ENCODE measurements at places on chromosomes 1 and 21.

DNA sequence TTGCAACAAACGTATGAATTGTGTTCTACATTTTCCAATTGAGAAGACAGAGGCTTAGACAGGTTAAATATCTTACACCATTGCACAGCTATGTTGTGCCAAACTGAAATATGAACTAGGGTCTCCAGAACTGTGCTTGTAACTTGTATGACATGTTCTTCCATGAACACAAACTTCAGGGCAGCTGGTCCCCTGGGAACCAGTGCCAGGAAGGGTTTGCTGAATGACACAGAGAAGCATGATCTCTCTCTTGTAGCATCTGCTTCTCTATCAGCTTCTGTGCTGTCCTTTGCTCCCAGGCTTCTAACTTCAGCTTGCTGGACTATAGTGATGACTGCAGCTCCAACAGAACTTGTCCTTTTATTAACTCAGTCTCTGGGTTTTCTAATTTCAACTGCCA is 385.5 kb downstream of the SIPA1L2 start:
- DNase-seq, result no peak

GRCh38 chr1:16134066-16134801 is 21.6 kb downstream of the EPHA2 start:
- DNase-seq, result no peak

DNA sequence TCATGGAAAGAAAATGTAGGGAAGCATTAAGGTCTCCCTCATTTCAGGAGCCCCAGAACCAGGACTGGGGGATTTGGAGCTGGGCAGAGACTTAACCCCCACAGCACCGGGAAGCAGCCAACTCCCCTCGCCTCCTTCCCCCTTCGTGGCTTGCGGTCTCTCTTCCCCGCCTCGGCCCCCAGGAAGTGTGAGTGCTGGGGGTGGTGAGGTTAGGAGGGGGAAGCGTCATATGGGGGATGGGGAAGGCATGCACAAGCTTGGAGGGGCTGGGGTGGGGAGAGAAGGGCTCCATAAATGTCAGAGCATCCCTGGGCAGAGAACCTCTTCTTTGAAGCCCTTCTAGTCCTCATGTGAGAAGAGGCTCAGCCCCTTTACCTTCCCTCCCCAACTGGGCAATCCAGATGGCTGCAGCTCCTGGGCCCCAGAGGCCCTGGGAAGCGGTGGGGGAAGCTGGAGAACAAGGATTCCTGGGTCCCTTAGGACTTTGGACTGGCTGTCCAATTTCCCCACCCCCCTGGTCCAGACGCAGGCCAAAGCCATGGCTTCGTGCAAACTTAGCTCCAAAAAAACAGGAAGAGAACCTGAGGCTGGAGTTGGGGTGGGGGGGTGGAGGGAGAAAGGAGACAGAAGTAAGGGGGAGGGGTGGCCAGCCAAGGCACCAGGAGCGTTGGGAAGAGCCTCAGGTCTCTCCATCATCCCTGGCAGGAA is 7.8 kb downstream of the ZBTB7B start:
- no peak for DNase-seq

- no peak for DNase-seq
Measured at GRCh38 chr1:7585216-7585907, 185.7 kb upstream of the VAMP3 start.

- DNase-seq, result no peak
Measured at GRCh38 chr1:162222014-162222413, 152.5 kb downstream of the NOS1AP start.

GRCh38 chr1:11769274-11769673 is 7.3 kb downstream of the C1orf167 start:
- no peak for DNase-seq

DNA sequence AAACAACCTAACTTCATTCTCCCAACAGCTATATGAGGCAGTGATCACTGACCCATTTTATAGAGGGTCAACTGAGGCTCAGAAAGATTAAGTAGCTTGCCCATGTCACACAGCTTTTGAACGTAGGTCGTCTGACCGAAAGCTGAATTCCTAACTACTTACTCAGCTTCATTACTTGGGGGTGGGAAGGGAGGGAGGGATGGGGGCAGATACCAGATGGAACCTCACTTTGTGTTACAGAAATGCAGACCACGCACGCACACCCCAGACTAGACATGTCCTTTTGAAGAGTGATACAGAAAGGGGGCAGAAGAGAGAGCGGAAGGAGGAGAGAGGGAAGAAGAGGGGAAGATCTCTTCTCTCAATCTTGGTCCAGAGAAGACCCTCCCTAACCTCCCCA is 2.3 kb downstream of the ADGRB2 start:
- peak; percentile 72 for DNase-seq

DNA sequence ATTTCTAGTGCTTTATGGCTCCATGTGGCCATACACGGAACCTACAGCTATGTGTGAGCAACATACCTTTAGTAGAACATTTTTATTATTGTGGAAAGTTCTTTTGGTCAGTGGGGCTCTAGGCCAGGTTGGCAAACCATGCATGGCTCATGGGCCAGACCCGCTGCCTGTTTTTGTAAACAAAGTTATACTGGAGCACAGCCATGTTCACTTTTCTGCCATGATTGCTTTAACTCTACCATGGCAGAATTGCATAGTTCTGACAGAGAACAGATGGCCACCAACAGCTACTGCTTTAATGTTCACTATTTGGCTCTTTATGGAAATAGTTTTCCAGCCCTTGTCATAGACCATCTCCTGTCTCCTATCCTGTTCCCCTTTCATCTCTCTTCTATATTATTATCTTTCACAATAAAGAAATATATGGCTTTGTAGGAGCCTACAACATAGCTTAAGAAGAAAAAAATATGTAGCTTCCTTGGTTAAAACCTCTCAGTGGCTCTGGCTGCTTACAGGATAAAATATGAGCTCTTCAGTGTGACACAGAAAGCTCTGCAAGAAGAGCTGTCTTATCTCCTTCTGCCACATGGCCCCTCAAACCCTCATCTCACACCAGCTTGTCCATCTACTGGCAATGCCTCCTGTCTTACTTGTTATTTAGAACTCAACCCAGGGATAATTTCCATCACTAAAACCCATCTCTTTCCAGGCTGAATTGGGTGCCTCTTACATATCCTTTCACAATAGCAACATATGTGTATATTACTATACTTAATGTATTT is 54.6 kb upstream of the RWDD3 start:
- DNase-seq, result no peak

DNA sequence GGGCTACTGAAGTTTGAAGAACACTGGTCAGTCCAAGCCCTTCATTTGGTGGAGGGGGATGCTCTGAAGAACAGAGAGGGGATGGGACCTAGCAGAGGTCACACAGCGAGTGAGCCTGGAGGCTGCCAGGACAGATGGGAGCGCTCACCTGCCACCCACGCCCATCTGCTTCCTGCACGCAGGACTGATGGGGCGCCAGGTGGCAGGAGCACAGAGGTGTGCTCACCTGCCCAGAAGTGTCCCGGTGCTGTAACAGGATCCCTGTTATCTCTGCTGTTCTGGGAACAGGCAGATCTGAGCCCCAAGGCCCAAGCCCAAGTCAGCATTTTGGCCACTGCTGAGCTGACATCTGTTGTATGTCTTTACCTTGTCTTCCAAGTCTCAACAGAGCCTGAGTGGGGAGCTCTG is 40.5 kb downstream of the EPHB2 start:
- no peak for DNase-seq

- DNase-seq, result peak; percentile 11
Measured at GRCh38 chr1:79614762-79615161, 608.2 kb upstream of the ADGRL4 start.

- no peak for DNase-seq
Measured at GRCh38 chr1:111332190-111332589, 41.5 kb downstream of the CHIA start.

- DNase-seq, result no peak
Measured at GRCh38 chr1:76577525-76578185, 289.6 kb upstream of the ST6GALNAC5 start.

GRCh38 chr1:154996966-154997701 is 3.7 kb downstream of the LENEP start:
- no peak for DNase-seq

GRCh38 chr1:197465528-197466327 is 197.7 kb downstream of the CRB1 start:
- DNase-seq, result no peak

GRCh38 chr1:53381790-53382401 is 54.0 kb upstream of the LRP8 start:
- peak; percentile 88 for DNase-seq

DNA sequence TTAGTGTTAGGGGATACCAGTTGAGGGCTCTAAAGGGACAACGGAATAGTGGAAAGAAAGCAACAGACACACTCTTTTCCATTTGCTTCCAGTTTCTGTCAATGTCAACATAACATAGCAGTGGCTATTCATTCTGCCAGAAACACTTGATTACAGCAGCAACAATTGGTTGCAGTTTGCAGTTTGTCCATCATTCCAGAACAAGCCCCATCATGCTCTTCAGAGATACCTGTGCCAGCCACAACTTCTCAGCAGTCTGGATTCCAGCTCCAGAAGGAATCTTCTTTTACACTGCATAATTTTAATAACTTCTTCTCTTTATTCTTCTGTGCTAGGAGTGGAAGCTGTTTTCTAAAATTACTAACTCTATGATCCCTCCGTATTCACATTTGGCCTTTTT is 1521.4 kb downstream of the PLA2G4A start:
- no peak for DNase-seq

- DNase-seq, result no peak
Measured at GRCh38 chr1:182785181-182785580, 4.4 kb upstream of the NPL start.

DNA sequence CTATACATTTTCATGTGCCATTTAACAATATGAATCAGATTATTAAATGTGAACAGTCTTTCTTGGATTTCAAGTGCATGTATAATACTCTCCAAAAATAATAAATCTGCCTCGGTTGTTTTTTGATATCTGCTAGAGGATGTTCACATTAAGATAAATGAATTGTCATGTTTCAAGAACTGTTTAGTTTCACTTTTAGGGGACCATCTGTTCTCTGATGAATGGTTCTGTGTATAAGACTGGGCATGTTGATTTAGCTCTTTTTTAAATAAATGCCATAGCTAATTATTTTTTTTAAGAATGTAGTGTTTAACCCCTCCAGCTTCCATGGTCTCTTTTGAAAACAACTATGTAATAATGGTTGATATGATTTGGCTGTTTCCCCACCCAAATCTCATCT is 1245.1 kb upstream of the ADGRL4 start:
- no peak for DNase-seq

All from ELR (cell line).